HFF-Myc (cell line): ENCODE measurements at places on chromosomes 6 and 20.

DNA sequence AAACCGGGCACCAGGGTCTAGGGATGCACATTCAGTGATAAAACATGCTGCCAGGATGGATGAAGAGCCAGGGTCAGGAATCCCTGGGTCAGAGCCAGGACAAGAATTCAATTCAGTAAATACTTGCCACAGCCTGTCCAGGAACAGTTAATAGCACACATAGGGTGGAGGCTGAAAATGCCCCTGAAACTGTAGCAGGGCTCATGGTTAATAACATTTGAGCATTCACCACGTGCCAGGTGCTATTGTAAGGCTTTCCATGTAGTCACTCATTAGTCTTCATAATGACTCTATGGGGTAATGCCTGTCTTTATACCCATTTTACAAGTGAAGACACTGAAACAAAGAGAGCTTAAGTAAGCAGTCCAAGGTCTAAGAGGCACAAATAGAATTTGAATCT lies 296.3 kb downstream of the LRFN2 start:
- no peak for DNase-seq

- no peak for DNase-seq
Measured at GRCh38 chr6:143656026-143656425, 21.7 kb upstream of the PHACTR2 start.

- no peak for DNase-seq
Measured at GRCh38 chr6:117870486-117871242, 36.4 kb upstream of the SLC35F1 start.

GRCh38 chr6:146990821-146991798 lies 213.1 kb upstream of the STXBP5 start:
- DNase-seq, result no peak

DNA sequence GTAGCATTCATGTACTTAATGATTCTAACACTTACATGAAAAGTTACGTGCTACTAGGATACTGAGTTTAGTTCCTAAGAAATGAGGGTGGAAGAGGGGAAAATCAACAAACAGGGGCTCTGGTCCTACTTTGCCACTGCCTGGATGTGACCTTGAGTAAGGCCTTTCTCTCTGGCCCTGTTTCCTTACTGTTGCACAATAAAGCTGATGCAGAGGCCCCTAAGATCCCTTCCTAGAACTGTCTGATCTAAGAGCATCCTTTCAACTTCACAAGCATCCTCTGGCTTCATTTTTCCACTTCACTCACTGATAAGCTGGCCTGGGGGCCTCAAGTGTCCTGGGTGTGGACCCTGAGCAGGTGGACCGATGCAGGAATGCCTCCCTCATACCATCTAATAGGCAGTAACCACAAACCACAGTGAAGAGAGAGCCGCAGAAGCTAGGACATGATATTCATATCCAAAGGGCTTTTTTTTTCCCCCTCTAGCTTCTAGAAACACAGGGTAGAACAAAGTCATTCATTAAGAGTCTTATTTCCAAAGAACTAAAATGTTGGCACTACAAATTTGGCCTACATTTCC lies 21.6 kb downstream of the FKBP1A start:
- DNase-seq, result no peak

DNA sequence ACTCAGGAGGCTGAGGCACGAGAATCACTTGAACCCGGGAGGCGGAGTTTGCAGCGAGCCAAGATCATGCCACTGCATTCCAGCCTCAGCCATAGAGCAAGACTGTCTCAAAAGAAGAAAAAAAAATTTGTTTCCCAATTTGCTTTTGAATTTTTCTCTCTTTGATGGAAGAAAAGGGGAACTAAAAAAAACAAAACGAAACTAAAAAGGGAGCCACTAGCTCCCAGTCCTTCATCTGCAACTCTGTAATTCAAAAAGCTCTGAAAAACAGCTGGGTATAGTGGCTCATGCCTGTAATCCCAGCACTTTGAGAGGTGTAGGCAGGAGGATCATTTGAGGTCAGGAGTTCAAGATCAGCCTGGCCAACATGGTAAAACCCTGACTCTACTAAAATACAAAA lies 9.5 kb downstream of the OVOL2 start:
- no peak for DNase-seq

GRCh38 chr6:3046295-3046694 lies 22.0 kb upstream of the RIPK1 start:
- DNase-seq, result no peak

GRCh38 chr6:128455959-128456358 lies 64.4 kb downstream of the PTPRK start:
- no peak for DNase-seq

DNA sequence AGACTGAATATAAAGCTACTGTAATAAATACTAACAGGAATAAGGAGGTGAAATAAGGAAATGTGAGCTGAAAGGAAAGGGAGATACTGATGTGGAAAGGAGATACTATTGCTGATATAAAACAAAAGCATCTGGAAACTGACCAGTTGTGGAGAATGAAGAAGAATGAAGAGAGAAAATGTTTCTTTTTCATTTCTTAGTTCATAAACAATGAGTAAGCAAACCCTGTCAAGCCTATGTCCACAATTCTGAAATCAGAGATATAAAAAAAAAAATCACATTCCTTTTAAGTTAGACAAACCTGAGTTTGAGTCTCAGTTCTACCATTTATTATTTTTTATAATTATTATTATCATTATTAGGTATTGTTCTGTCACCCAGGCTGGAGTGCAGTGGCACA lies 121.6 kb upstream of the GJE1 start:
- DNase-seq, result no peak

GRCh38 chr6:91864911-91865310 lies 1278.0 kb upstream of the MAP3K7 start:
- DNase-seq, result no peak

GRCh38 chr20:57908704-57909630 lies 199.2 kb upstream of the PMEPA1 start:
- DNase-seq, result no peak

DNA sequence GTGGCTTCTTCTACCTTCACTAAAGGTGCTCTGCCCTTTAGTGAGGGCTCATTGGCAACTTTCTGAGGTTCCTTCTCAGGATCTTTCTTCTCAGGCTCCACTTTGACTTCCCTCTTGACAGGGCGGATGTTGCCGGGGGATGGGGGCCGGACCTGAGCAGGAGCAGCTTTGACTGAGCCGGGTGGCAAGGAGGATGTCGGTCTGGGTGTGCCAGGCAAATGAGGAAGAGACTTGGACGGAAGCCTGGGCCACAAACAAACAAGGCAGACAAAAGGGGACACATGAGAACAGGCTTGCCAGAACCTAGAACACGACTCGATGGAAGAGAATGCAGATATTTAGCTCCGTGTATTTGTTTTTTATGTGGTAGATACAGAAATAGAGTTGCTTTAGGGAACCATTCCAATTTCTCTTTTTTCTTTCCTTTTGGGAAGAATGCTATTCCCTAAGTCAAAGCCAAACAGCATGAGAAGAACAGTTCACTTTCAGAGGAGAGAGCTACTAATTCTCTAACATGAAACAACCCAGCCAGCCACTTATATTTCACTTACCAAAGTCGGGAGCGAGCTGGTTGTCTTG lies 76.2 kb upstream of the BCLAF1 start:
- no peak for DNase-seq

DNA sequence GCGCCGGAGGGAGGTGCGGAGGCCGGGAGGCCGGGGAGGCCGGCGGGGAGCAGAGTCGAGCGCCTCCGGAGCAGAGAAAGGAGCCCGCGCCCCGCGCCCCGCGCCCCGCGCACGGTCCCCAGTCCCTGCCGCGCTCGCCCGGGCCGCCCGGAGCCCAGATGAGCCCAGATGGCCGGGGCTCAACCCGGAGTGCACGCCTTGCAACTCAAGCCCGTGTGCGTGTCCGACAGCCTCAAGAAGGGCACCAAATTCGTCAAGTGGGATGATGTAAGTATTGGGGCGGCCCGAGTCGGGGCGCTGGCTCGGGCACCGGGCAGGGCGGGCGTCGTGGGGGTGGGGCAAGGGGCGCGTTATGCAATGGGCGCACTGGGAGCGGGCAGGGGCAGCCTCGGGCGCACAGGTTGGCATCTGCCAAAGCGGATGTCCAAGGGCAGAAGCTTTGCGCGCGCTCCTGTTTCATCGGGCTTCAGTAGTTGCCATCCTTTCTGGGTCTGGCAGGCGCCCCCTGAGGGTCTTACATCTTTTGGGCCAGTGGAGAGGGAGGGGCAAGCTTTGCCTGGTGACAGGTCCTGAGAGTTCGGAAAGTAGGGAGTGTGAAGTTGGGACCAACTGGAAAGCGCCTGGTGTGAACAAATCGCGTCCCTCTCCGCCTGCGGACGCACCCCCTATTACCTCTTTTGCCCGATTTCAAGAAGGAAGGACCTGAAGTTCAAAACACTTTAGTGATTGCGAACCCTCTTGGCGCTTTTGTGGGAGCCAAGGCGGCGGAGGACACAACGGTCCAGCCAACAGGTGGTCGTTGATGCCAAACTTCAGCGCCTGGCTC lies 631 bp downstream of the PLCB1 start:
- no peak for DNase-seq

- no peak for DNase-seq
Measured at GRCh38 chr6:129494586-129494985, 215.4 kb downstream of the ARHGAP18 start.

DNA sequence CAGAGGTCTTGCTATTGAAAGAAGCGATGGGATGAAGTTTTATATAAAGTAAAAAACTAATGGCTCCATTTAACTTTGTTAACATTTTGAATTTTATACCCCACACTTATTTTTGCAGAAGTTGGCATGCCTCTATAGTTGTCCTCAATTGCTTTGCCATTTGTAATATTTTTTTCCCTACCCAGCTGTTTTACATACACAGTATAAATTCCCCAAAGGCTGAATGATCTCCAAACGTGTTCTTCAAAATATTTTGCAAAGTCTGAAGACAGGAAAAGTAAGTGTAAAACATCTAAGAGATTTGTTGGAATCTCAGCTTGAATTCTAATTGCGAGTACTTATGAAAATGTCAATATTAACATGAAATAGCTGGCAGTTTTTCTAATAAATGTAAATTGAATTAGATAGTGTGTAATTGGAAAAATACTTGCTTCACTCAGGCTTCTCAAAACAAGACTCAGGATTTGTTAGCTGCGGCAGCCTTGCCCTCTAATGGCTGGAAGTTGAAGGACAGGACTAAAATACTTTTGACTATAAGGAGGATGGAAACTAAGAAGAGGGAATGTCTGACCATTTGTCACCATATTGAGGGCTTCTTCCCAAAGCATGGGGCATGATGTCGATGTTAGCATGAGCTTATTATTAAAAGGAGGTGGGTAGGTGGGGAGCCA lies 226.8 kb downstream of the UST start:
- DNase-seq, result no peak

DNA sequence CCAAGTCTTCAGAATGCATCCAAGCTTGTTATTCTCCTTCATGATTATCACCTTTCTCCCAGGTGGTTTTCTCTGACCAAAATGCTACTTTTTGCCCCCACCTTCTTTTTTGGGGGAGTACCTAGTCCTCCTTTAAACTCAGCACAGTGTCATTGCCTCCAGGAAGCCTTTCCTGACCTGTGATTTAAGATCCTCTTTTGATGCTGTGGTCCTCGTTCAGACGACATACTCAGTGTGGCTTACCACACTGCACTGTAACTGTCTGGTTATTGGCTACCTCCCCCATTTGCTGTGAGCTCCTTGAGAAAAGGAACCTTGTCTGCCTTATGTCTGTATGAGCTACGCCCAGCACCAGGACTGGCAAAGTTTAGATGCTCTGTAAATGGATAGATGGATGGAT lies 14.6 kb downstream of the SAYSD1 start:
- no peak for DNase-seq

DNA sequence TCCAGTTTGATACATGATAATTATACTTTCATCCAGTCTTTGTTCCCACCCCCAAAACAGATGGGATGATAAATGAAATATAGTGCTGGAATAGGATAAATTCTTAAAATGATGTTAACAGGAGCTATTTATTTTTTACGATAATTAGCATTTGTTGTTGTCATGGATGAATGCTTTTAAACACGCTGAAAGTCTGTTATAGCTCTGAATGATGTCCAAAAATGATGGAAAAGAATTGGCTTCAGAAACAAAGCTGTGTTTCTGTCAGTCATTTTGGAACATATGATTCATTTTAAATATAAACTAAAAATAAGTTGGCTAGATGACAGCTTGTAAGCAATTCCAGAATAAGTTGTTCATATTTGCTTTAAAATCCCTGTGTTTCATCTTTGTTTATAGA lies 237.4 kb downstream of the GRIK2 start:
- no peak for DNase-seq

GRCh38 chr6:38302081-38302480 lies 337.6 kb downstream of the BTBD9 start:
- no peak for DNase-seq

GRCh38 chr20:11845340-11845739 lies 72.4 kb upstream of the BTBD3 start:
- DNase-seq, result no peak

GRCh38 chr20:57957411-57958049 lies 247.7 kb upstream of the PMEPA1 start:
- DNase-seq, result peak; percentile 29

GRCh38 chr6:53192682-53193188 lies 44.1 kb upstream of the GCM1 start:
- no peak for DNase-seq

- DNase-seq, result no peak
Measured at GRCh38 chr6:143449714-143450452, 612 bp downstream of the ADAT2 start.
